ENCODE measurements at places on chromosomes 6 and 20. TPM values are rescaled to one million over a fixed set of nuclear protein-coding genes. Genes with fewer than 3 reads are reported as not detected.
A peak's percentile ranks its signal among the peaks of the same experiment; 100 is the strongest.

GRCh38 chr6:169014211-169015197 lies 239.1 kb downstream of the THBS2 start:
- no peak for DNase-seq
- no peaks in the 10 kb centered on the region for H3K4me1 ChIP-seq
- H3K36me3 ChIP-seq, result no peaks in the 10 kb centered on the region
- H3K27ac ChIP-seq, result no peak overlapping the region
- no peak overlapping the region for H3K4me3 ChIP-seq

DNA sequence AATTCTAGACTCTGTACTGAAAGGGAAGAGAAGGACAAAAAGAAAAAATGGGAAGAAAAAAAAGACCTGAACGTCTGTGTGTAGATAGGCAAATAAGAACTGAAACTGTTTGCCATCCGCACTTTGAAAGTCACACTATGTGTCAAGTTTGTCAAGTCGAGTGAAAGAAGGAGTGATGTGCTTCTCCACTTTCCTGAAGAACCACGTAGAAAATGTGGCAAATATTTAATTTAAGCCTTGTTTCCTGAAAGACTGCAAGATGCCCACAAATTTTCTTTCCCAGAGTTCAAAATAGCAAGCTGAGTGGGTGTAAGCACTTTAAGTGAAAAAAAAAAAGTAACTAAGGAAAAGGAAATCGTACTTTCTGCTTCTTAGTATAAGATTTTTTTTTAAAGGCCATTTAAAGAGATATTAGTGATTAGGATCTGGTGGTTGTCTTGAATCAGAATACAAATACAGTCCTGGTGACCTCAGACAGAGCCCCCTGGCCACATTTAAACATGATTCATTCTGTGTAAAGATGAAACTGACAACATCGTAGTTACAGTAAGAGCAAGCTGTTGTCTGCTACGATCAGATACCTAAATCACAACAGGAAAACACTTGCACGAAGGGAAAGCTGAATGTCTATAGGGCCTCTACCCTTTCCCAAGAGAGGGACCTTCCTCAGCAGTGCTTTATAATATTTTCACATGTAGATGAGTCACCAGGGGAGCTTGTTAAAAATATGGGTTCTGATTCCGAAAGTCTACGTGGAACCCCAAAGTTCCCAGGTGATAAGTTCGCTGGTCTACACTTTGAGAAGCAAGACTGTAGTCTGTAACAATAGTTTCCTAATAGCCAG lies 102.3 kb downstream of the HIVEP2 start:
- no peak overlapping the region for H3K4me3 ChIP-seq
- no peaks in the 10 kb centered on the region for H3K36me3 ChIP-seq
- H3K27me3 ChIP-seq, result no peaks in the 10 kb centered on the region
- H3K4me1 ChIP-seq, result peaks cover 19% of the 10 kb centered on the region
- DNase-seq, result no peak

GRCh38 chr6:7073821-7074525 lies 33.8 kb upstream of the RREB1 start:
- no peak overlapping the region for H3K27ac ChIP-seq
- no peaks in the 10 kb centered on the region for H3K4me1 ChIP-seq
- H3K27me3 ChIP-seq, result no peaks in the 10 kb centered on the region
- no peak overlapping the region for H3K4me3 ChIP-seq
- DNase-seq, result peak; percentile 49
- H3K36me3 ChIP-seq, result no peaks in the 10 kb centered on the region

- H3K27ac ChIP-seq, result no peak overlapping the region
These were observed 396.9 kb upstream of the EYS start for GRCh38 chr6:66103954-66104353.

DNA sequence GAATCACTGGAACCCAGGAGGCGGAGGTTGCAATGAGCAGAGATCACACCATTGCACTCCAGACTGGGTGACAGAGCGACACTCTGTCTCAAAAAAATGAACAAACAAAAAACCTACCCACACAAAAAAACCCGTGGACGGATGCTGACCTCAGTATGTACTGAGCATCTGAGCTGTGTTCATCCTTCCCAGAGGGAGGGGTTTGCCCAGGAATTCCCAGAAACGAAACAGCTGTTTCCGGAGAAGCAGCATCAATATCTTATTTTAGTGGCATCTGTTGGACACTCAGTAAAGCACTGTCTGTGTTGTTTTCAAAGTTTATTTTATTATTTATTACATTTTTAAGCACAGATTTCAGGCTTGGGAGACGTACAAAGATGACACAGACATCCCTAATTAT lies 18.7 kb downstream of the NANP start:
- H3K27ac ChIP-seq, result no peak overlapping the region
- H3K4me1 ChIP-seq, result peaks cover 2% of the 10 kb centered on the region
- H3K4me3 ChIP-seq, result no peak overlapping the region

- H3K27ac ChIP-seq, result no peak overlapping the region
- no peaks in the 10 kb centered on the region for H3K27me3 ChIP-seq
- no peaks in the 10 kb centered on the region for H3K36me3 ChIP-seq
- no peaks in the 10 kb centered on the region for H3K4me1 ChIP-seq
- DNase-seq, result peak; percentile 9
- no peak overlapping the region for H3K4me3 ChIP-seq
These were observed 204.4 kb upstream of the ID4 start for GRCh38 chr6:19632786-19633185.

DNA sequence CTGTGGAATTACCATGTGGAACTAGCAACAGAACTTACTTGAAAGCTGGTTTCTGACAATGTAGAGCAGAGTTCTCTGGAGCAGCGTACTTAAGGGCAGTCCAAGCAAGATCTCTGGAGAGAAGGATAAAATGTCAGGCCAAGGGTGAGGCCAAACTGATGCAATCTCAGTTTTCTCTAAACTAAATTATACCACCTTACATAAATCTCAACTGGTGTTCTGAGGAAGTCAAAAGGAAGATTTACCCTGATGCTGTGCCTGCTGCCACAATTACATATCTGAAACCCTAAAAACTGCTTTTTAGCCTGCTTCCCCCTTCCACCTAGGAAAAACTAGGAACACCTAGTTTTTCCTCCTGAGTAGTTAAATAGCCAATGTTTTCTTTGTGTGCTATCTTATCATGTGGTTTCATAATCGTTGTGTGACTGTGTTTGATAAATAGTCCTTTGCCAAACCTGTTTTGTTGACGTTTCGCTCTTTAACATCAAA lies 28.1 kb downstream of the NCOA7 start:
- no peaks in the 10 kb centered on the region for H3K36me3 ChIP-seq
- H3K27me3 ChIP-seq, result no peaks in the 10 kb centered on the region
- H3K4me1 ChIP-seq, result peaks cover 2% of the 10 kb centered on the region
- no peak overlapping the region for H3K4me3 ChIP-seq
- DNase-seq, result no peak

GRCh38 chr6:220721-221475 lies 71.4 kb upstream of the DUSP22 start:
- no peak overlapping the region for H3K27ac ChIP-seq
- peaks cover 2% of the 10 kb centered on the region for H3K27me3 ChIP-seq
- no peak overlapping the region for H3K4me3 ChIP-seq
- DNase-seq, result no peak
- no peaks in the 10 kb centered on the region for H3K4me1 ChIP-seq

DNA sequence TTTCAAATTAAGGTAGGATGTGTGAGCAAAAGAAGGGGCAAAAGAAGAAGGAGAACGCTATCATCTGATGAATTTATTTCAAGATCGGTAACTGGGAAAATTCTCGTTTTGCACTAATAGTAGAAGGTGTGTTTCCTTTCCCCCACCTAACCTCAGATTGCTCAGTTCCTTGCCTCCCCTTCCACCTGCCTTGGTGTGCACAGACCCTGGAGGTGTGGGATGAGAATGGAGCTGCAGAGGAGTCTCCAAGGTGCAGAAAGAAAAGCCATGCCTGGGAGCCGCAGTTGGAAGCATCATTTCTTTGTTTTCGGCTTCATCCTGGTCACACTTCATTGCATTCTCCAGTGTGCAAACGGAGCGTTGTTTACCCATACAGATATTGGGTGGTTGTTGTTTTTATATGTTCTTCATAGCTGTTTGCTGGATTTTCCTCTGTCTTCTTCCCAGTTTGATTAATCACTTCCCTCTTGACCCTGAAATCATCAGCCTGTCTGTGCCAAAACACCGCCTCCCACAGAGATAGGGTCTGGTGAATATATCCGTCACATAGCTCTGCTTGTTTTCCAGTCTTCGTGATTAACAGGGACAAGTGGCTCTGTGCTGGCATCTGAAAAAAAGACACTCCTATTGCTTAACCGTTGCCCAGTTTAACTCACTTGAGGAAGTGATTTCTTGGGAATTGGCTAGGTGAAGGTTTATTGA lies 40.2 kb upstream of the NEDD9 start:
- H3K27me3 ChIP-seq, result no peaks in the 10 kb centered on the region
- H3K4me1 ChIP-seq, result peaks cover 4% of the 10 kb centered on the region
- no peak overlapping the region for H3K4me3 ChIP-seq
- no peak overlapping the region for H3K27ac ChIP-seq
- no peaks in the 10 kb centered on the region for H3K36me3 ChIP-seq
- no peak for DNase-seq

GRCh38 chr20:22495172-22495571 lies 89.2 kb downstream of the FOXA2 start:
- H3K4me1 ChIP-seq, result no peaks in the 10 kb centered on the region
- H3K36me3 ChIP-seq, result no peaks in the 10 kb centered on the region
- no peak overlapping the region for H3K27ac ChIP-seq

- H3K27ac ChIP-seq, result no peak overlapping the region
- DNase-seq, result no peak
- no peaks in the 10 kb centered on the region for H3K4me1 ChIP-seq
- no peak overlapping the region for H3K4me3 ChIP-seq
- H3K27me3 ChIP-seq, result no peaks in the 10 kb centered on the region
These were observed 94.5 kb downstream of the TBX18 start for GRCh38 chr6:84669945-84670344.

- H3K4me1 ChIP-seq, result peaks cover 42% of the 10 kb centered on the region
- H3K4me3 ChIP-seq, result no peak overlapping the region
- peak; percentile 91 for DNase-seq
- H3K27me3 ChIP-seq, result peaks cover 2% of the 10 kb centered on the region
- peaks cover 18% of the 10 kb centered on the region for H3K36me3 ChIP-seq
- H3K27ac ChIP-seq, result peak overlapping the region; percentile 91
These were observed 5.5 kb downstream of the PTGIS start for GRCh38 chr20:49562311-49563014.

DNA sequence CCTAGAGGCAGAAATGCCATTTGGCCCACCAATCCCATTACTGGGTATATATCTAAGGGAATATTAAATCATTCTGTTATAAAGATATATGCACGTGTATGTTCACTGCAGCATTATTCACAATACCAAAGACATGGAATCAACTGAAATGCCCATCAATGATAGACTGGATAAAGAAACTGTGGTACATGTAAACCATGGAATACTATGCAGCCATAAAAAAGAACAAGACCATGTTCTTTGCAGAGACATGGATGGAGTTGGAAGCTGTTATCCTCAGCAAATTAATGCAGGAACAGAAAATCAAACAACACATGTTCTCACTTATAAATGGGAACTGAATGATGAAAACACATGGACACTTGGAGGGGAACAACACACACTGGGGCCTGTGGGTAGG lies 458.4 kb downstream of the CD83 start:
- DNase-seq, result no peak
- H3K36me3 ChIP-seq, result no peaks in the 10 kb centered on the region
- H3K4me1 ChIP-seq, result no peaks in the 10 kb centered on the region
- no peak overlapping the region for H3K4me3 ChIP-seq

- no peak for DNase-seq
- H3K4me1 ChIP-seq, result no peaks in the 10 kb centered on the region
- no peak overlapping the region for H3K27ac ChIP-seq
- H3K27me3 ChIP-seq, result no peaks in the 10 kb centered on the region
These were observed 23.7 kb upstream of the SIRT5 start for GRCh38 chr6:13550656-13551055.

DNA sequence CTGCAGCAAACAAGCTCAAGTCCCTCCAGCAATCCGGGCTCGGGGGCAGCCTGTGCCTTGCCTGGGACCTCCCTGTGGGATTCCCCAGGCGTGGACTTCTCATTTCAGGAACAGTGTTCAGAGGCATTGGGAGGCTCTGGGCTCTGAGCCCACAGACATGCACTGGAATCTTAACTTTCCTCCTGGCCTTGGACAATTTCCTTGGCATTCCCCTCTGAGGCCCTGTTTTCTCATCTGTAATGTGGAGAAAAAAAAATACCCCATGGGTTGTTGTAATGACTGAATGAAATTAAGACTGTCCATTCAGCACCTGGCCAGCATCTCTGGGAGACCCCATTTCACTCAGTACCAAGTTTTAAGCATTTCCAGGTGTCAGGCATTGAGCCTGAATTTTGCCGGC lies 17.6 kb downstream of the BPIFB4 start:
- H3K4me1 ChIP-seq, result peaks cover 3% of the 10 kb centered on the region
- no peaks in the 10 kb centered on the region for H3K36me3 ChIP-seq
- H3K27ac ChIP-seq, result no peak overlapping the region
- H3K4me3 ChIP-seq, result no peak overlapping the region

DNA sequence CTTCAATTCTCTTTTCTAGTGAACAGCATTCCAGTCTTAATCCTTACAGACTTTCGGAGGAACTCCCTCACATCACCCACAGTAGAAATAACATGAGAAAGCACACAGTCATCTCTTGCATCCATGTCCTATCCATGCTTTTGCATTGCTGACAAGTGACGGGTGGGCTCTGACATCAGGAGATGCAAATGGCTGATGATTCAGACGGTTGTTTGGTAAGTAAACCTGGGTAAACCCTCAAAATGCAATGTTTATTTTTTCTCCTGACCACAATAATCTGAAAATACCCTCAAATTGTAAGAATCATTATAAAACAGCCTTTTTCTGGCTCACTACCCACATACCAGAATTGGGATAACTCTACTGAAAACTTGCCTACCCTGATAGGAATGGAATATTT lies 792.0 kb downstream of the MAFB start:
- no peaks in the 10 kb centered on the region for H3K36me3 ChIP-seq
- H3K4me1 ChIP-seq, result peaks cover 9% of the 10 kb centered on the region
- H3K4me3 ChIP-seq, result no peak overlapping the region
- H3K27me3 ChIP-seq, result no peaks in the 10 kb centered on the region
- H3K27ac ChIP-seq, result no peak overlapping the region

GRCh38 chr6:135092724-135093123 lies 38.1 kb upstream of the HBS1L start:
- H3K4me1 ChIP-seq, result no peaks in the 10 kb centered on the region
- H3K4me3 ChIP-seq, result no peak overlapping the region
- no peak for DNase-seq
- no peak overlapping the region for H3K27ac ChIP-seq

The PRL gene
- 0.13 TPM for total RNA-seq

The TRIM40 gene
- not detected for total RNA-seq

The TP53TG5 gene
- not detected for total RNA-seq

The SLC32A1 gene
- total RNA-seq, result not detected

The FOXA2 gene
- not detected for total RNA-seq

The PRSS16 gene
- 0.09 TPM for total RNA-seq

The C6orf141 gene
- total RNA-seq, result 1.7 TPM

The RNF144B gene
- 7.1 TPM for total RNA-seq

The FNDC11 gene
- 0.09 TPM for total RNA-seq

The SLC26A8 gene
- not detected for total RNA-seq

The GSTA3 gene
- not detected for total RNA-seq

All from muscle of leg (tissue), 16 donors.